BJ (cell line): ENCODE measurements at places on chromosomes 3 and 15. TPM values are rescaled to one million over a fixed set of nuclear protein-coding genes. Genes with fewer than 3 reads are reported as not detected.

REC114 gene
- polyA plus RNA-seq: not detected in 2 replicates

MGLL gene
- 67.1 and 108 TPM in 2 replicates for polyA plus RNA-seq

FRMD4B gene
- polyA plus RNA-seq: 0.09 and 0.18 TPM in 2 replicates

CACNA2D3 gene
- 0.56 and 0.81 TPM in 2 replicates for polyA plus RNA-seq
